ENCODE measurements at places on chromosomes 4 and X.

- no peak for DNase-seq
These were observed 87.4 kb upstream of the SLC7A11 start for GRCh38 chr4:138329506-138330070.

DNA sequence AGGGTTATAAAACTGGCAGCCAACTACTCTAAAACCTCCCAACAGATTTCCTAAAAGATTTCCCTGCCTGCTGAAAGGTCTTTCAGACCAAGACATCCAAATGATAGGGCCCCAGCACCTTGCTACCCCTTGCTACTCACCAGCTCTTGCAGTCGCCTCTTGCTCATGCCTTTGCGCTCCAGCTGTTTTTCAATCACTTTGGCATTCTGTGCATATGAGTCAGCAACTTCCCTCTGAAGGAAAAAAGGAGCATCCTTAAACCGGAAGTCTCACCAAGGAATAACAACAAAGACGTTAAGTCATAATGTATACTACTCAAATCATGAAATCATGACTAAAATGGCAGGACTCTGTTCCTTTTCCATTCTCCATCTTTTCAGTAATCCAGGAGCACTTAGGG lies 24.0 kb downstream of the STEEP1 start:
- no peak for DNase-seq

DNA sequence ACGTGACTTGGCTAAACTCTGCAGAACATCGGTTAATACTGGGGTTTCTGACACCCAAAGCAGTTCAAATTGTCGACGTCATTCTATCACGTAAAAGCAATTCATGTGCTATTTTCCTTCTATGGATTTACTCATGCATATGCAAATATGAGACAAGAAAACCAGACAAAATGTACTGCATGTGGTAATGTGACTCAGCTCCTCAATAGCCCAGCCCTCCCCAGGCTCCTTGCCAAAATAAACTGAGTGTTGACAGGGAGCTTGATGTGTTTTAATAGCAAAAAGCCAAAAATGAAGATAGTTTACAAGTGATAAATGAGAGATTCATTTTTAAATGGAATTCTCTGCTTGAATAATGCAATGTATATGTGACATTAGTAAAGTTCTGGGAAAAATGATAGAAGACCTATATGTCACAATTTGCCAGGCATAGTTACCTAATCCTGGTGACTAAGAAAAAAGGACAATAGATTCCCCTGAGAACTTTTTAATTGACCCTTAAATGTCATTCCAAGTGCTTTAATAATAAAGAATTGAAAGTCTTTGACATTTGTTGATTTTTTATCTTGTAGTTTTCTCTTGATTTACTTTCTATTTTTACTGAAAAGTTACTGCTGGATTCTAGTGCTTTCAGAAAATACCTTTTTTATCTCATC lies 1700.6 kb upstream of the TENM3 start:
- no peak for DNase-seq

DNA sequence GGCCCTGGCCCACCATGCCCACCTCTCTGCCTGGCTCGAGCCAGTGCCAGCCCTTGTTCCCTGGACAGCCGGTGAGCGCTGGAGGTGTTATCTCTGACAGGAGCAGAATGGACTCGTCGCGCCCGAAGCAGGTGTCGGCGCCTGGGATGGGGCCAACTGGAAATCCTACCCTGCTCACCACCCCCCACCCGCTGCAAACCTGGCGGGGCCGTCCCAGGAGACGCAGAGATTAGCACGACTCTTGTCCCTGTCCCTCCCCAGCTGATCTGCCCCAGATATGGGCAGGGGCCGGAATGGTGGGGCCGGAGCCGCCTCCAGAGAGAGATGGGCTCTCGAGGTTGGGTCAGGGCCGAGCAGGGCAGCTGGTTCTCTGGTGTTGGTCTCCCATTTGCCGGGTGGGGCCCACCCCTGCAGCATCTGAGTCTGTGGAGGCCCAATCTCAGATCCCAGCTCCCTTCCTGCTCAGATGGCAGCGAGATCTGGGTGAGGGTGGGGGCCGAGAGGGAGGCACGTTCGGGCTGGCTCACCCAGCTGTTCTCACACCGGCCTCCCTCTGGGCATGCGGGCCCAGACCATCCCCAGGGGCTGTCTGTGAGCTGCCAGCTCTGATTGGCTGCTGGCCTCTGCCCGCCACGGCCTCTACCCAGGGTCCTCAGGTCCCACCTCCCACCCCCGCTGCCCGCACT lies 20.1 kb upstream of the FGFR3 start:
- no peak for DNase-seq

DNA sequence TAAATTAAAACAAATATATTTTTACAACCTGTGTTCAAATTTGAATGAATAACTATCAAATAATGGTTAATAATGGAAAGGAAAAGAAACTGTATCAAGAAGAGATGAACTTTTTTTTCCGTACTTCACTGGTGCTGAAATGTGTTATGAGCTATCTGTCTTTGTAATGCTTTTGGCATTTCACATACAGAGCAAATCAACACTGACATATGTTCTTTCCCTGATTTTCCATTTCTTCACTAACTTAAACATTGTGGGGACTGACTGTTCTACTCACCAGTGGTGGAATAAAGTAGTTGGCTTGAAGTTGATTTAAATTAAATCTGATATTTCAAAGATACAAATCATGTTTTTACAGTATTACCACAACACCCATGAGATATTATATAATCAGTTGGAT lies 304.0 kb upstream of the BMP3 start:
- DNase-seq, result no peak

DNA sequence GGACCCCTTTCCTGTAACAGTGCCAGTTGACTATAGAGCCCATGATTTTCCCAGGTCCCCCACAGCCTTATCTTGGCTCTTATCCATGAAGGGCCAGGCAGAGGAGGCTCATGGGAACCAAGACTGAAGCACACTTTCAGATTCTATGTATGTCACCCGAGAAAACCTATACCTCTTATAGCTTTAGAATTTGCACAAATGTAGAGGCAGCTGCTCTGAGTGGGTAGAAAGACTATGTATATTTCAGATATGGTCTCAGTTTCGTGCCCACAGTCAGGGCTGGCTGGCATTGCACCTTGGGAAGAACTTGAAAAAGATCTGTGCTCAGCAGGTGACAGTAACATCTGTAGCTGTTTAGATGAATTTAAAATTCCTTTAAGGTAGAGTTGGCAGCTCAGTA lies 8.3 kb upstream of the LNX1 start:
- DNase-seq, result no peak

DNA sequence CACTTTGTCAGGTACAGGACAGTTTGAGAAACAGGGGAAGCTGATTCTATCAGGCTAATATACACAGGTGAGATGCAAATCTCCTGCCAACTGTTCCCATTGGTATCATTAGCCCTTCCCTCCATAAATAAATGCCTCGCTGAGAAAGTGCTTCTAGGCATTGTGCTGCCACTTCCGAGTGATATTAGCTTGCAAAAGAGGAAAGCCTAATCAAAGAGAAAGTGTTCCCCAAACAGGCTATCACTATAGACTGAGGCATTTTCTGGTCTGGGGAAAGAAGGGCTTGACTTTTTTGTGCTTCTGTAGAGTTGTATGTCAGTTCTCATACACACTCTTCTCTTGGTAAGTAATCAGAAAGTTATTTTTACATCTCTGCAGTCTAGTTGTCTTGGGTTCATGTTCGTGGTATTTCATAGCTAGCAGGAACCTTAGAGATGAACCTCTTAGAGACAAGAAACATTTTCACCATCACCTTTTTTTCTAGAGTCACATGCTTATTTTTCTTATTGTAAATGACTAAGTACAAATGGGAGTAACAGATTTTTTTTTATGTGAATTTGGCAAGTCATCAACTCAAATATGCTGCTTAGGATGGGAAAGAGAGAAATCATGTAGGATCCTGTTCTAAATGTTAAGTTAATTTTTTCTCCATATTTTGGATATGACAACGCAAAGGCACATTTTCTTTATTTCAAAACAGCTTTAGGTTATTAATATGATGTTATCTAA lies 1009.8 kb downstream of the ADGRL3 start:
- no peak for DNase-seq

GRCh38 chr4:124632439-124632838 lies 80.1 kb downstream of the ANKRD50 start:
- no peak for DNase-seq

GRCh38 chr4:106062452-106062875 lies 167.2 kb downstream of the NPNT start:
- DNase-seq, result no peak

DNA sequence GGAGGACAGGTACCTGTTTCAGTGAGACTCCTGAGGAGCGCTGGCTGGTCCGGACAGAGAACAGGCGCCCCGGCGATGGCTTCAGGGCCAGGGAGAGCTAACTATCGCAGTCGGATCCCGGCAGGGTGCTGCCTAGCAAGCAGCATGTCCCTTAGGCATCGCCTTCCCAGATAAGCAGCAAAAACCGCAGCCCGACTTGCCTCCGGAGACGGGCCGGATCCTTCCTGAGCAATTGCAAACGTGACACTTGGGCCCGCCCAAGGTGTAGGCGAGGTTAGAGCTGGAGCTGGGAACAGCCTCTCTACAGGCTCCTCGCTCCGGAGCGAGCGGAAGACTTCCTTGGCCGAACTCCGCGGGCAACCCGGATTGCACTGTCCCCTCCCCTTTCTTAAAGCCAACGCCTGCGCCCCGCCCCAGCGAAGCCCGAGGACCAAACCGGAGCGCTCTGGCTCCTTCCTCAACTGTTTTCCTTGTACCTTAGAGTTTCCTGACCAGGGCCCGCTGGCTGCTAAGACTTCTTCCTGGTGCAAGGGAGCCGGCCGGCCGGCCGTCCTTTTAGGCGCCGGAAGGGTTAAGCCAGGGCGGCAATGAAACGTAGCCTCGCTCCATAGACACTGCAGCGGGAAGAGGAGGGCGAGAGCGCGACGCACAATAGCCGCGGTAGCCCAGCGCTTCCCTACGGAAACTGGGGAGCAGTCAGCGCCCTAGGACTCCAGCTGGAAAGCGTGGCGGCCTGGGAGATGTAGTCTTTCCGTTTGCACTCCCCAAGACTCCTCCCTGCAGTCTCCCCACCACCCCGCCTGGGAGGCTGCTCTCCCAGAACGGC lies at the start of gene OPHN1:
Gene OPHN1, minus strand, starts transcription at position 341 of the 826 bp plus-strand sequence. CDS start 475 bp downstream, outside the sequence.
- no peak for DNase-seq

DNA sequence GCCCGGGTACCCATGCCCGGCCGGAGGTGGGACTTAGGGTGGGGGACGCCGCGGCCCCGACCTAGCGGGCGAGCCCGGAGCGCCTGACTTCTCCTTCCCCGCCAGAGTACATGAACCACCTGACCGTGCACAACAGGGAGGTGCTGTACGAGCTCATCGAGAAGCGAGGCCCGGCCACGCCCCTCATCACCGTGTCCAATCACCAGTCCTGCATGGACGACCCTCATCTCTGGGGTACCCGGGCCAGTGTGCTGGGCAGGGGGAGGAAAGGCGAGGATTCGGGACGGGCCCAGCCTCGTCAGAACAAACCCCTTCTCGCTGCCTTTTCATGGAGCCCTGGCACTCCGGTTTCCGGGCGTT lies 622 bp downstream of the TAFAZZIN start:
- peak; percentile 61 for DNase-seq

GRCh38 chrX:4710618-4711433 lies 997.4 kb upstream of the PRKX start:
- no peak for DNase-seq

DNA sequence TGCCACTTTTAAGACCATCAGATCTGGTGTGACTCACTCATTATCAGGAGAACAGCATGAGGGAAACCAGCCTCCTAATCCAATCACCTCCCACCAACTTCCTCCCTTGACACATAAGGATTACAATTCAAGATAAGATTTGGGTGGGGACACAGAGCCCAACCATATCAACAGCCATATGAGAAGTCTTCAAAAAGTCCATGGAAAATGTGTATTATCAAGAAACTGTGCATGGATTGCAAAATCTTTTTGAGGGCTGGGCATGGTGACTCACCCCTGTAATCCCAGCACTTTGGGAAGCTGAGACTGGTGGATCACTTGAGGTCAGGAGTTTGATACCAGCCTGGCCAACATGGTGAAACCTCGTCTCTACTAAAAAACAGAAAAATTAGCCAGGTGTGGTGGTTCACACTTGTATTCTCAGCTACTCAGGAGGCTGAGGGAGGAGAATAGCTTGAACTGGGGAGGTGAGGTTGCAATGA lies 17.8 kb upstream of the RPL39 start:
- no peak for DNase-seq

- no peak for DNase-seq
These were observed 51.9 kb downstream of the RBM47 start for GRCh38 chr4:40577588-40578253.

DNA sequence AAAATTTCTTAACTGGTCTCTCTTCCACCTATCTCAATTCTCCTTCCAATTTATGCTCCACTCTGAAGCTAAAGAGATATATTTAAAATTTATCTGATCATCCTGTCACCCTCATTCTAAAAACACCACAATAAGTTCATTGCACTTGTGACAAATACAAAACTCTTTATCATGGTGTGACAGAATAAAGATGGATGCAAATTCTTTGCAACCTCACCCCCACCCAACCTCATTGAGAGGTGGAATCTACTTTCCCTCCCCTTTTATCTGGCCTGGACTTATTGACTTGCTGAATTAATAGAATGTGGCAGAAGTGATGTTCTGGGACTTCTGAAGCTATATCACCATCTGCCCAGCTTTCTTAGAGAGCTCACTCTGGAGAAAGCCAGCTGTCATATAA lies 46.5 kb downstream of the IDS start:
- no peak for DNase-seq

- no peak for DNase-seq
These were observed 240.7 kb downstream of the DCLK2 start for GRCh38 chr4:150318971-150319370.

- DNase-seq, result no peak
These were observed 27.8 kb downstream of the PDLIM5 start for GRCh38 chr4:94479358-94480141.

GRCh38 chr4:54716478-54717065 lies 58.8 kb downstream of the KIT start:
- no peak for DNase-seq

DNA sequence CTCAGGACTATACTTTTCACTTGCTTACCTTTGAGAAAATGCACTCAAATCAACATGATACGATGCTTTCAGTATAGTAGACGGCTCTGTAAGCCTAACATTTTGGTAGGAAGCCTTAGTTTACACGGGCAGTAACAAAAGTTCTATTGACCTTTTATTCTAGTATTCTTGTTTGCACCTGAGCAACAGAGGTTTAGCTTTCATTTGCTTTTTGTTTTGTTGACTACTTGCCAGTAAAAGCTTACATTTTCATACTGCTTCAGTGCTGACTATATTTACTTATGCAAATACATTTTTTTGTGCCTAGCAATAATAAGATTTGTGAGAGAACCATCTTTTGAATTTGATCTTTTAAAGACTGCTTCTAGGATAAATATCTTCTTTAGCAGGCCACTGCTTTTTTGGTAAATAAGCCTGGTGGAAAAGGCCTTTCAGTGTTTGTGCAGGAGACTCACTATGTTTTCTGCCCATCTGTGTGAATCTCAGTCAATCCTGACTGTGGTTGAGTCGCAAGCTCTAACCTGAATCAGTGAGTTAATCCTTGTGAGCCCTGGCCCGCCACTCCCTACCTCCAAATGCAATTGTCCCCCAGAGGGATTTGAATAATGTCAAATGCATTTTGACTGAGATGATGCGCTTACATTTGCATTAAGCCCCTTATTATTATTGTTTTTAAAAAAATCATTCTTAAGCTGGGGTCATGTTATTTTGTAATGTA lies 21.9 kb downstream of the FHIP1A start:
- DNase-seq, result no peak
